H9 (cell line): ENCODE measurements at places on chromosomes 3 and 15. TPM values are rescaled to one million over a fixed set of nuclear protein-coding genes. Genes with fewer than 3 reads are reported as not detected.

The PCOLCE2 gene
- total RNA-seq: 6.8 and 9.2 TPM in 2 replicates

The PRR20G gene
- total RNA-seq: 0.26 and 0.35 TPM in 2 replicates

The GOLGA8M gene
- total RNA-seq: not detected in 2 replicates

DNA sequence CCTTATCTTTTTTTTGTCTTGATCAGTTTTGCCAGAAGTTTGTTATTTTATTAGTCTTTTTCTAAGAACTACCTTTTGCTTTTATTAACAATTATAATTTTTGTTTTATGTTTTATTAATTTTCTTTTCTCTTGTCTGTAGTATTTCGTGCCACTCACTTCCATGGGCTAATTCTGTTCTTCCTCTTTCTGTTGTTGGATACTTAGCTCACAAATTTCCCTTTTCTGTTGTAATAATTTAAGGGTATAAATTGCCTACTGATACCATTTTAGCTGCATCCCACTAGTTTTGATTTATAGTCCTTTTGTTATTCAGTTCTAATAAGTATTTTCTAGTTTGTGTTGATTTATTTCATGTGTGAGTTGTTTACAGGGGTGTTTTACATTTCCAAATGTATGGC lies 48.6 kb downstream of the SNRK start:
- DNase-seq: no peak

The PCBP4 gene
- 20.9 and 24.6 TPM in 2 replicates for total RNA-seq

The HIGD2B gene
- not detected in 2 replicates for total RNA-seq

DNA sequence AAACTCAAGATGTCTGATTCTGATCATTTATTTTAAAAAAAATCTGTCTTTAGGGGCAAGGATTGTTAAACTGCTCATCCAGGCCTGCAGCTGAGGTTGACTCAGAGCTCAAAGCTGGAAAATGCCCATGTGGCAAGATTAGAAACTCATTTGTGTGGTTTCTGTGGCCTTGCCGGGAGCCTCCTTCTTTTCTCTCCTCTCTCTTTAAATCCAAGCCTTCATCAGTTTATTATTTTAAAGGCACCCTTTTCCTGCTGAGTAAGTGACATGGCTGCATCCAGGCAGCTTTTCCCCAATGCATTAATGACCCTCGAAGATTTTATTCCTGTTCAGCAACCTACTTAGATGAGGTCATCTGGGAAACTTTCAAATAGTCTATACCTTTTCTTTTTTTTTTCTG lies 221.3 kb upstream of the CDIN1 start:
- DNase-seq: no peak

The PDIA3 gene
- 524 and 536 TPM in 2 replicates for total RNA-seq

DNA sequence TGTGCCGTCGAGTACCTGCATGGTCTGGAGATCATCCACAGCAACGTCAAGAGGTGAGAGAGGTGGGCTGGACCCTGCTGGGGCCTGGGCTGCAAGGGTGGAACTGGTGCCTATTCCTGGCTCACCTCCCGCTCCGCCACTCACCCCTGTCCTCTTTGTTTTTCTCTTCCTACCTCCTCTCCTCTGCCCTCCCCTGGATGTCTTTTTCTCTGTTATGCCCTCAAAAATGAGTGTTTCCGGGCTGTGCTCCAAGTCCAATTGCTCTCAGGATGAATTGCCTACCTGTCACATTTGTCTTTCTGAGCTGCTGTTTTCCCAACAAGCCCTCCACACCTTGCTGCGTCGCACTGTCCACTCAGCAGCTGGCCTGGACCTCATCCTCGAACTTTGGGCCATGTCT lies 28.5 kb upstream of the TATDN2 start:
- DNase-seq: no peak

The ZNF620 gene
- 27.1 and 27.5 TPM in 2 replicates for total RNA-seq

The CA12 gene
- 0.42 and 0.68 TPM in 2 replicates for total RNA-seq
